Fibroblast of villous mesenchyme (primary cell): ENCODE measurements at places on chromosomes 3 and 15. TPM values are rescaled to one million over a fixed set of nuclear protein-coding genes. Genes with fewer than 3 reads are reported as not detected.

THOC7 gene
- total RNA-seq: 46.1 and 47.9 TPM in 2 replicates

PLCH1 gene
- 11.7 and 14.2 TPM in 2 replicates for total RNA-seq

GRCh38 chr15:65550681-65551098 is 20.4 kb downstream of the HACD3 start:
- DNase-seq: peak; percentile 78

DNA sequence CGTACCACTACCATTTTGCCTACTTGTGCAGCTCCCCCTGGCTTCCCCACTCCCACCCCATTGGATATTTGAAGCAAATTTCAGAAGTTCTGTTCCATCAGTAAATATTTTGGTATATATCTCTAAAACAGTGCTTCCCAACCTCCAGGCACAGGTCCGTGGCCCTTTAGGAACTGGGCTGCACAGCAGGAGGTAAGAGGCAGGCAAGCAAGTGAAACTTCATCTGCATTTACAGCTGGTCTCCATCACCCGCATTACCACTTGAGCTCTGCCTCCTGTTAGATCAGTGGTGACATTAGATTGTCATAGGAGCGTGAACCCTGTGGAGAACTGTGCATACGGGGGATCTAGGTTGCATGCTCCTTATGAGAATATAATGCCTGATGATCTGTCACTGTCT is 97.2 kb upstream of the LRRFIP2 start:
- DNase-seq: no peak

GRCh38 chr3:140761076-140761639 is 83.3 kb downstream of the TRIM42 start:
- DNase-seq: no peak

DNA sequence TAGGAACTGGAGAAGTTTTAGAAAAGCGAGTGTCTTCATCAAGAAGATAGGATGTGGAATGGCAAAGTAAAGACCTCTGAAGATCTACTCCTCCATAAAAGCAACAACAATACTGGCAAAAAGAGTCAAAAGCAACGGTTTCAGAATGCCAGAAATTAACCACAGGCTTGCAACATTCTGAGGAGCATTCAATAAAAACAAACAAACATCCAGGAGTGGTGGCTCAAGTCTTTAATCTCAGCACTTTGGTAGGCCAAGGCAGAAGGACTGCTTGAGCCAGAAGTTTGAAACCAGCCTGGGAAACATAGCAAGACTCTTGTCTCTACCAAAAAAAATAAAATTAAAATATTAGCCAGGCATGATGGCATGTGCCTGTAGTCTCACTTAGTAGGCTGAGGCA is 143.2 kb upstream of the HACD2 start:
- DNase-seq: peak; percentile 80

PLAAT1 gene
- not detected in 2 replicates for total RNA-seq

DNA sequence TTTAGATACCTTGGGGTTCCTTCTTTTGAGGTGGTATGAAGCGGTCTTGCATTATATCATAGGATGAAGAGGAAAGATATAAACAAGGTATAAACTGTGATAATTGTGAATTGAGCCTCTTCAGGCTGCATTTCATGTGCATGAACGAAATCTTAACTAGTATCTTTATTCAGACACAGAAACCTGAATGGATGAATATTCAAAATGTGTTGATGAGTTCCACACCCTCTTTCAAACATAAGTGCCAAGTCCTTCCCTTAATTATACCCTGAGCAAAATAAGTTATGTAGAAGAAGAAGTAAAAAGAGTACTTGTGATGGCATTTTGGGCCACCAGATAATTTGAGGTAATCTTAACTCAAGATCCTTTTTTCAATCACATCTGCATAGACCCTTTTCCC is 103.1 kb upstream of the CFAP20DC start:
- no peak for DNase-seq

DNA sequence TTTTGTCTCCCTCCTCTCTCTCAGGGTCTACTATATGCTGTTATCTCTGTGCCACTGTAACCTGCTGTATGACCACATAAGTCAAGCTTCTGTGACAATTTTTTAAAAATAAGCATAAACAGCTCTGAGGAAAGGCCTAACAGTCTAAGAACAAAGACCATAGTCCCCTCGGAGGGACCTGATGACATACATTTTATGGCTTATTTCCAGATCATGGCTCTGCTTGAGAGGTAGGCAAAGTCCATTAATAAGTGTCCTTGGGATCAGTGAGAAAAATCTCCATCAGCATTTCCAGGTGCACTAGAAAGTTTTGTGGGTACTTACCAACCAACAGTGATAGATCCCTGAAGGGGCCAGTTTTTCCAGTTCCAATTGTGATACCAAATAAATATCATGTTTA is 123.8 kb downstream of the TNIK start:
- no peak for DNase-seq

DNA sequence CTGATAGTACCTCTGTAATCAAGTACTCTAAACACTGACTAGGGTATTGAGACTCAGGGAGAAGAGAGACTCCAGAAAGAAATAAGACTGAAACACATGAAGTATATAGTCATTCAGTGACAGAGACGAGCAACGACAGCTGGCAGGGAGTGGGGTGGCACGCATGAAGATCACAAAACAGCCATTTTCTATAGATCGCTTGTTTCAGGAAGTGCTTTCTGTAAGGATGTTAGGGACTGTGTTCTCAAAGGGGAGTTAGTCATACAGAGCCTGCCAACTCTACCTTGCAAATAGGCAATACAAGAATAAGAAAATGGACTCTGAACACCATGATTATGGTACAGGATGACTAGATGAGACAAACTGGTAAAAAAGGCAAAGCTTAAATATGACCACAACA is 139.5 kb downstream of the TBL1XR1 start:
- no peak for DNase-seq

RTF1 gene
- total RNA-seq: 30.0 and 37.1 TPM in 2 replicates

DNA sequence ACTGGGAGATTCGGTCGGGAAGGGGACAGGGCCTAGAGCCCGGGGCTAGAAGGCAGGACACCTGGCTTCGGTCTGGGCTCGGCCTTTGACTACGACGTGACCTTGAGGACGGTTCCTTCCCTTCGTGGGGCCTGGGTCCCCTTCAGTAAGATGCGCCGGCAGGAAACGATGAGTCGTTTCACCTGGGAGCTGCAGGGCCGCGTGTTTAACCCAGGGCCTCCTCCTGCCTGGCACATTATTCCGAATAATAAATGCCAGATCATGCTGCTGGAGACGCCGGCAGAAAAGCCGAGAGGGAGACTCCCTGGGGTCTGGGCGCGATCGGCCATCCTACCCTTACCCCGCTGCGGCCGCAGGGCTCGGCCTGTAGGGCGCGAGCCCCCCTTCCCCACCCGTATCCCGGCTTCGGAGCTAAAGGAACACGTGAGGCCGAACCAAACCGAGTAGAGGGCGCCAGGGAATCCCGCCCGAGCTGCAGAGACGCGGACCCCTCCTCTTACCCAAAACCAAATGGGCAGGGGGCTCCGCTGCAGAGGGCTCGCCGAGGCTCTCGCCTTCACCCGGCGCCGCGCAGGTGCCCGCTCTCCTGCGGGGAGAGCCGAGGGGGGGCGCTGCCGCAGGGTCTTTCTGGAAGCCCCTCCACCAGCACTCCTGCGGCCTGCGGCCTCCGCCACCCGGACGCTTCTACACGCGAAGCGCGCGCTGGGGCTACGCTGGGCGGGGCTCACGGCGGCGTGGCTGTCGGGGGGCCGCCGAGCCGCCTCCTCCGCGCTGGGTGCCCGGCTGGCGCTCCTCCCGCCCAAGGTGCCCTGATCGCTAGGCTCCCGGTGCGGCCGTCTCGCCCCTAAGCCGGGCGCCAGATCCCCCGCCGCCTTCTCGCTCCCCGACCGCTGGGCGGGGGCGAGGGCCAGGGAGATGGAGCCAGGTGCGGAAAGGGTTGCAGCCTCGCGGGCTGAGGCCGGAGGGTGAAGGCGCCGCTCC is at the start of gene BDH1:
Gene BDH1, minus strand, starts transcription at position 688 of the 981 bp plus-strand sequence. CDS start 9,525 bp downstream, outside the sequence.
- DNase-seq: no peak

- DNase-seq: no peak
These were observed 747.7 kb upstream of the CFAP20DC start for GRCh38 chr3:59797533-59797932.

- peak; percentile 87 for DNase-seq
These were observed 45.0 kb downstream of the BLM start for GRCh38 chr15:90762109-90762508.

TGM4 gene
- total RNA-seq: not detected in 2 replicates

HES1 gene
- total RNA-seq: 5.8 and 13.4 TPM in 2 replicates

DNA sequence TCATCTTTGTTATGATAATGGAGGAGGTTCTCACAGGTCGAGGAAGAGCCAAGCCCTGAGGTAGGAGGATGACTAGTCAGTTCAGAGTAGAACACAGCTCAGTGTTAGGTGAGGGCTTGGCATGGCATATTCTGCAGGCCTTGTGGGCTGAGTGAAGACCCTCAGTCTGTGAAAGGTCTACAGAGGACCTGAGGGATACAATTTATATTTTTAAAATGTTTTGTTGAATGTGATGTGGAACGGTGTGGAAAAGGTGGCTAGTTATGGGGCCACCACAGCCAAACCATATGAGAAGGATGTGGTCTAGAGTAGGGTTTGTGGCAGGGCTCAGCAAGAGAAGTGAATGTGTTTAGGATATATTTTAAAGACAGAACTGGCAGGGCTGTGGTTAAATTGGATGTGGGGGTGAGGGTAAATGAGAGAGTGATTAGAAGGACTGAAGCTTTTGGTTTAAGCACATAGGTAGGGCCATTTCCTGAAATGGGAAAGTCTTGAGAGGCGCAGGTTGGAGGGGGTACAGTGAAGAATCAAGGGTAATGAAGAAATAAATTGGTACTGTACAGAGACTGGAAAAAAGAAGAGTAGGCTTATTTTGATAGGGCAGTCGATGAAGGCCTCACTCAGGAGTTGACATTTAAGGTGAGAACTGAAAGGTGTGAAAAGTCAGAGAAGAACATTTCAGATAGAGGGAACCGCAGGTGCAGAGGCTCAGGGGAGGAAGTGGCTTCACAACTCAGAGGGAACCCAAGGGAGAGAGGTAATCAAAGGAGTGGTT is 60.5 kb downstream of the SPTSSB start:
- DNase-seq: no peak

- no peak for DNase-seq
These were observed 428.8 kb upstream of the TPRG1 start for GRCh38 chr3:188742755-188743550.

DNA sequence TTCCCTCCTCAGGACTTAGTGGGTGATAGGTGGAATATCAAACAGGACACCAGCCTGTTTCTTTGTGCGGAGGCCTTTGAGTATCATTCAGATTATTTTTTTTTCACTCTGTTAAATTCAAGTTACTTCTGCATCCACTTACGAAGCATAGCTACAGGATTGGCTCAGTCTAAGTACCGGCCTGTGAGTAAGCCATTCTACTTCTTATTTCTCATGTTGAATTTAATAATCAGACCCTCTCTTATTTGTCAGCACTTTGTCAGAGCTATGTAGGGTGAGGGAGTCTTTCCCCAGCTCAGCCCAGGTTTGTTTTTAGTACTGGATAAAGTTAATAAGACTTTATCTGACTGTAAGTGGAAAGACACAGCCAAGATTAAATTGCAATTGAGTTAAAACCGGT is 54.7 kb downstream of the ITPR1 start:
- no peak for DNase-seq

- peak; percentile 33 for DNase-seq
These were observed 200.5 kb downstream of the GOLGA6L6 start for GRCh38 chr15:20340931-20341661.

GRCh38 chr15:50113992-50114780 is 4.8 kb downstream of the ATP8B4 start:
- no peak for DNase-seq

CASR gene
- total RNA-seq: not detected in 2 replicates

DNA sequence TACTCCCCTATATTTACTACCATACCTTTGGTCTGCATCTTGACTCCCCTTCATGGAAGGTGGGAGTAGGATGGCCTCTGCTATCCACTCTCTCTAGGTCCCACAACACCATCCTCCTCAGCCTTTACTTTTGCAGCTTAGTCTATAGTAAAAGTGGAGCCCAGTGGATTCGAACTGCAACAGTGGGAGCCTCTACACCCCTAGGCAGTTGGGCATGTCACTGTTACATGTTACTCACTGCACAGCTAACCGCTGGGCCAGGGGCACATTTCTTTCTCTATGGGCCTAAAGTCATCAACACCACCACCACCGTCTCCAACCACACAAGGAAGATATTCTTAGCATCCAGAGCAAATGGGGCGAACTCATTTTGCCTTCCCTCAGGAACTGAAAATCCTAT is 62.9 kb downstream of the KLF13 start:
- no peak for DNase-seq

DNA sequence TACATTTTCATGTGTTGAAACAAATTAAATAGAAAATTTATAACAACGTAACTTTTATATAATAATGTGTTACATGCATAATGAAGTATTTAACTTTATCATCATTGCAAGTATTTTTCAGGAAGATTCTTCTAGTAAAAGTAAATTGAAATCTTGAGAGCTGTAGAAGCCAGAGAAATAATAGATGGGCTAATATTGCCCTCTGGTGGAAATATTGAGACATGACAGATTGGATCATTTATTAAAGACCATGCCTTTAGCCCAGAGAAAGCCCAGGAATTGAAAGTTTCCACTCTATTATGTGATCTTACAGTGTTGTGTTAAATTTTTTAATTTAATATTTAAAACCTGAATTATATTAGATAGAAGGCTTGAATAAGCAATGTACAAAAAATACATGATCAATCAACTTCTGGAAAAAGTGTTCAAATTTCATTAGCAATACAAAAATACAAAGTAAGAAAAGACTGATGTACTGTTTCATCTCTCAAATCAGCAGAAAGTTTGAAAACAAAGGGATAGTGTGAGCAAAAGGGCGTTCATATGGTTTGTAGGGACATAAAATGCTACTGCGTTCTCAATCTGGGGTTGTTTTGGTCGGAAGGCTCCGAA is 52.7 kb upstream of the SPTSSB start:
- DNase-seq: peak; percentile 41

DNA sequence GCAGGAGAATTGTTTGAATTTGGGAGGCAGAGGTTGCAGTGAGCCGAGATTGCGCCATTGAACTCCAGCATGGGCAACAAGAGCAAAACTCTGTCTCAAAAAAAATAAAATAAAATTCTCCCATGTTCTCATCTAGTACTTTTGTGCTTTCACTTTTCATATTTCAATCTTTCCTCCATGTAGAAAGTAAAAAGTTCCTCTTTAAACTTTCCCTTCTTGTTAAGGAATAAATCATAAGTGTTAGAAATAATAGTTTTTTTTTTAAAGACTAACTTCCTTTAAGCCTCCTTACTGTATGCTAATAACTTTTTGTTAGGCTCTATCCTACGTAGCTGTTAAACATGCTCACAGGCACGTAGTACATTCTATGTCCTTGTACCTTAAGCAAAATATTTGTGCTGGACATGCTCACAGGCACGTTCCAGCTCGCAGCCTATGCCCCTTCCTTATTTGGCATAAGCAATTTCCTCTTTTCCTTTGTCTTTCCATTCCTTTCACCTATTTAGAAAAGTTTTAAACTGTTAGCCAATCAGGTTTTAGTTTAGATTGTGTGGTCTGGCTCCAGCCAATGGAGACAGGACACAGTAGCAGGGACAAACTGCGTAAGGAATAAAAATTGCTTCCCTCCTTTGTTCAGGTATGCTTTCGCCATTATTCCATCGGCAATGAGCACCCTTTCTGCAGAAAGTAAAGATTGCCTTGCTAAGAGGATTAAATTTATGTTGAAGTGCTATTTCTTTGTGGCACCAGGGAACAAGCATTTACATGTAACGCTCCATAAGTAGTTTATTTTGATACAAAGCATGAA is 38.9 kb upstream of the PIK3CB start:
- DNase-seq: no peak

GRCh38 chr3:160709477-160710182 is 32.7 kb downstream of the ARL14 start:
- DNase-seq: no peak

NECTIN3 gene
- total RNA-seq: 89.5 and 140 TPM in 2 replicates
